ENCODE measurements at places on chromosomes 6 and 20.

DNA sequence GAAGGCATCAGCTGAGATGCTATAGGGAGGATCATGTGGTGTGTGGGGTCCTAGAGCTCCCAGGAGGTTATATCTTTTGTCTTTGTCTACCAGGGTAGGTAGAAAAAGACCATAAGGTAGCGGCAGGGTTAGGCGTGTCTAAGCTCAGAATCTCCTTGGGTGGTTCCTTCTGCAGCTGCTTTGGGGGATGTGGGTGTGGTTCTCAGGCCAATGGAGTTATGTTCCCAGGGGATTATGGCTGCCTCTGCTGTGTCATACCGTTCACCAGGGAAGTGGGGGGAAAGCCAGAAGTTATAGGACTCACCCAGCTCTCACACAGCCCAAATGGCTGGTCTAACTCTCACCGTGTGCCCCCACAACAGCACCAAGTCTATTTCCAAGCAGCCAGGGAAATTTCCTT is 107.4 kb upstream of the ADGRB3 start:
- no peak for DNase-seq

- no peak for DNase-seq
Observed at GRCh38 chr20:45104786-45105185, 3.9 kb upstream of the KCNS1 start.

- no peak for DNase-seq
Observed at GRCh38 chr6:71533939-71534379, 245.3 kb downstream of the OGFRL1 start.

DNA sequence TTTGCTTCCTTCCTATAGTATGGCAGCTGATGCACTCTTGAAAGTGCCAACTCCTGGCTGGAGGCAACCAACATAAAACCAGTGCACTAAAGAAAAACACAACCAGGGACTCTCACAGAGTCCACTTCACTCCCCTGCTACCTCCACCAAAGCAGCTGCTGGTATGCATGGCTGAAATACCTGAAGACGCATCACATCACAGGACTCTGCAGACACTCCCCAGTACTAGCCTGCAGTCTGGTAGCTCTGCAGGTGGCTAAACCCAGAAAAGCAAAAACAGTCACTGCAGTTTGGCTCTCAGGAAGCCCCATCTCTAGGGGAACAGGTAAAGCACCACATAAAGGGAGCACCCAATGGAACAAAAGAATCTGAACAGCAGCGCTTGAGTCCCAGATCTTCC is 473.0 kb upstream of the SPTLC3 start:
- DNase-seq, result no peak

DNA sequence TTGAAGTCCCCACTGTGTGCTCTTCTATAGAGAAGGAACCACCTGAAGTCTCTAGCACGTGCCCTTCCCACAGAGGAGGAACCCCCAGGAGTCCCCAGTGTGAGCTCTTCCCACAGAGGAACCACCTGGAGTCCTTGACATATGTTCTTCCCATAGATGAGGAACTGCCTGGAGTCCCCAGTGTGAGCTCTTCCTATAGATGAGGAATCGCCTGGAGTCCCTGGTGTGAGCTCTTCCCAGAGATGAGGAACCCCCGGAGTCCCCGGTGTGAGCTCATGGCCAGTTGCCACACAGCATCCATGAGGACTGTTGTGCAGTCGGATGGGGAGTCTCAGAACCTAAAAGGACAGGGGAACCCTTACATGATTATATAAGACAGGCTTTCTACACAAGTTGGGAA is 158.1 kb upstream of the THBS2 start:
- DNase-seq, result no peak

- DNase-seq, result no peak
Observed at GRCh38 chr6:30207619-30208295, 5.4 kb downstream of the TRIM26 start.

DNA sequence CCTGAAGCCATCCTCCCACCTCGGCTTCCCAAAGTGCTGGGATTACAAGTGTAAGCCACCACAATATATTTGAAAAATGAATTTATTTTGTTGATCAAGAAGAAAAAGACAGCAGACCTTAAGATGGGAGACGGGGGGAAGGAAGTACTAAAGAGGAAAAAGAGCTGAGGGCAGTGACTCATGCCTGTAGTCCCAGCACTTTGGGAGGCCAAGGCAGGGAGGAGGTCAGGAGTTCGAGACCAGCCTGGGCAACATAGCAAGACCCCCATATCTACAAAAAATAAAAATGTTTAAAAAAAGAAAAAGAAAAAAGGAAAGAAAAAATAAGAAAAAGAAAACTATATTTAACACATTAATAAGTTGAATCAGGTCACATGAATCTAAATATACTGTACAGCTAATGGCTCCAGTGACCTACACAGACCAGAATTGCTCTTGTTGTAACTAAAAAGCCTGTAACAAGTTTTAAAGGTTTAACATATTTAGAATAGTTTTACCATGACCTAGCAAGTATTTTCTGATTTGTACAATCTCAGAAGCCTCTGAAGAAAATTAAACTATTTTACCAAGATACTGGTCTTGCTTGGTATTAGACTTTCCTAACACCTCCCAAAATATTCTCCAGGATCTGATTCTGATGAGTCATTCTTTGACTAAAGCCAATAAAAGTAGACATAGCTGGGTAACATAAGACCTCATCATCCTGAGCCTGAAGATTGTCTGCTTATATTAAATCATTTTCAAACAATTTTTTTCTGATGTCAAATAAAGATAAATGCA is 4.3 kb upstream of the AKIRIN2 start:
- DNase-seq, result no peak

DNA sequence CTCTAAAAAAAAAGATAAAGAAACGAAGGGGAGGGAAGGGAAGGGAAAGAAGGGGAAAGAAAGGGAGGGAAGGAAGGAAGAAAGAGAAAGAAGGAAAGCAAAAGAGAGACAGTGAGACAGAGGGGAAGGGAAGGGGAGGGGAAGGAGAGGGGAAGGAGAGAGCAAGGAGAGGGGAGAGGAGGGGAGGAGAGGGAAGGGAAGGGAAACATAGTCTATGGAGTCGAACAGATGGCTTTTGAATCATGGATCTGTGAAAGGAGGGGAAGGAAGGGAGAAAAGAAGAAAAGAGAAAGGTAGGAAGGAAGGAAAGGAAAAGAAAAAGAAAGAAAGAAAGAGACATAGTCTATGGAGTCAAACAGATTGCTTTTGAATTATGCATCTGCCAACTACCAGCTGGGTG is 16.7 kb upstream of the NCOA6 start:
- DNase-seq, result no peak

DNA sequence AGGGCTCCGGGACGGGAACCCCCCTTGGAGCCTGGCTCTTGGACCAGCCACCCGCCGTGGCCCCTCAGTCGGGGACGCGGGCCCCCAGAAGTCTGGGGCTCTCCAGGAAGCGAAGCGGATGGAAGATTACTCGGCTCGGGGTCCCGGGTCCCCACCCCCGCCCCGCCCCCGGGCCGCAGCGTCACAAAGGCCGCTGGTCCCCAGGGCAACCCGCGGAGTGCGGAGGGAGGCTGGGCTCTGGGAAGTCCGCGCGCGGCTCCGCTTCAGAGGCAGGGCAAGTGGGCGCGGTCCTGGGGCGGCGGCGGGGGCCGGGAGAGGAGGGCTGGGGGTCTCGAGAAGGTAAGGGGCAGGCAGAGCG is at the start of gene FNDC11:
FNDC11 (plus strand) TSS at position 227 of the 358 bp plus-strand sequence. CDS start 1,505 bp downstream, outside the sequence.
- no peak for DNase-seq

GRCh38 chr20:328027-328974 is 2.9 kb downstream of the SOX12 start:
- no peak for DNase-seq

- DNase-seq, result no peak
Observed at GRCh38 chr6:93176070-93176469, 243.3 kb downstream of the EPHA7 start.

GRCh38 chr6:22132656-22133055 is 164.2 kb downstream of the PRL start:
- no peak for DNase-seq

GRCh38 chr6:164502833-164503232 is 806.6 kb downstream of the C6orf118 start:
- no peak for DNase-seq

DNA sequence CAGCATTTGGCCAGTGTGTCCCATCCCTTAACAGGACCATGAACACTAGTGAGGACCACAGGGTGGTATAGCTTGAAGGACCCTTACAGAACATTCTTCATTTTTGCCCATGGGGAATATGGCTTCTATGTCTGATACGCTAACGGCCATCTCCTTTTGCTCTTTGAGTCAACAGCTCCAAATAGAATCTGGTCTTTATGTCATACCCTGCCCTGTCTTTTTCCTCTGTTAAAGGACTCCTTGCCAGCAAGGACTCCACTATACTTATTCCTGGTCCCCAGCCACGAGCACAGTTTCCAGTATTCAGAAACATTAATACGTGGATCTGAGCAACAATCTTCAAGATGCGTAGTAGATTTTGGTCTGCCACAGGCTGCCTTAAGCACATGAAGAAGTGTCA is 22.5 kb downstream of the SERPINB1 start:
- no peak for DNase-seq

DNA sequence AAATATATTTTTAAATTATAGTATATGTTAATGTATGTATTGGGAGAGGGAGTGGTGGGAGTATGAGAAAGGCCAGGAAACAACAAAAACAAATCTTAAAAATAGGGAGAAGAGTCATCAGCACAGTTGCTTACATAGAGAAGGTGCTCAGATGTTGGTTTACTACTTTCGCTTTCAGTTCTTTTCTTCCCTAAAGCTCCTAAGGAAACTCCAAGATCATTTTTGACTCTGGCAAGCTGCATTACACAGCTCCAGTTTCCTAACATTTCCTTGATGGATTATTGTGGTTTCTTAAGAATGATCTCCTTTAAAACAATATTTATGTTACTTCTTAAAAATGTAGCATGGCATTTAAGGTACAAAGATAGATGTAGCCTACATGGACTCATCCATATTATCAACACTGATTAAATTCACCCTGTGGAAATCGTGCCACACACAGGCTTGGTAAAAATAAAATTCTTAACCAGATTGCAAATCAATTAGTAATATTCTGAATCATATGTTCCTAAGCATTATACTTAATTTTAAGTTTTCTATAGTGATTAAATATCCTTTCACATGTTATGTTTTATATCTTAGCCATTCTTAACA is 118.0 kb upstream of the MAN1A1 start:
- no peak for DNase-seq
